ENCODE measurements at places on chromosomes 4 and X. TPM values are rescaled to one million over a fixed set of nuclear protein-coding genes. Genes with fewer than 3 reads are reported as not detected.

DNA sequence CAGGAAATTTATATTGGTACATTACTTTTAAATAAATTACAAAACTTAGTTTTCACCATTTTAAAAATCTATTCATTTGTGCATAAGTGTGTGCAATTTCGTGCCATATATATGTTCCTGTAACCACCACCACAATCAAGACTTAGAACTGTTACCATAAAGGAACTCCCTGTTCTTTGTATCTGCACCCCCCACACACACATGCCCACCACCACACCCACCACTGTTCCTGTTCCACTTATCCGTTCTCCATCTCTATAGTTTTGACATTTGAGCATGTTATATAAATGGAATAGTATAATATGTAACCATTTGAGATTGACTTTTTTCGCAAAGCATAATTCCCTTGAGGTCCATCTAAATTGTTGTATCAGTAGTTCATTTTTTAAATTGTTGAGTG lies 73.7 kb downstream of the TAF1 start:
- peaks cover 5% of the 10 kb centered on the region for H3K27me3 ChIP-seq
- no peak for DNase-seq
- H3K36me3 ChIP-seq, result no peaks in the 10 kb centered on the region
- H3K27ac ChIP-seq, result no peak overlapping the region

GRCh38 chrX:155001873-155002272 lies 20.6 kb downstream of the F8 start:
- no peak overlapping the region for H3K27ac ChIP-seq
- no peaks in the 10 kb centered on the region for H3K27me3 ChIP-seq
- H3K4me1 ChIP-seq, result no peaks in the 10 kb centered on the region
- H3K4me3 ChIP-seq, result no peak overlapping the region
- no peak for DNase-seq

- no peak for DNase-seq
- no peaks in the 10 kb centered on the region for H3K36me3 ChIP-seq
- H3K4me1 ChIP-seq, result no peaks in the 10 kb centered on the region
- peaks cover 8% of the 10 kb centered on the region for H3K27me3 ChIP-seq
- H3K4me3 ChIP-seq, result no peak overlapping the region
Observed at GRCh38 chrX:15418041-15418706, 34.0 kb upstream of the VEGFD start.

DNA sequence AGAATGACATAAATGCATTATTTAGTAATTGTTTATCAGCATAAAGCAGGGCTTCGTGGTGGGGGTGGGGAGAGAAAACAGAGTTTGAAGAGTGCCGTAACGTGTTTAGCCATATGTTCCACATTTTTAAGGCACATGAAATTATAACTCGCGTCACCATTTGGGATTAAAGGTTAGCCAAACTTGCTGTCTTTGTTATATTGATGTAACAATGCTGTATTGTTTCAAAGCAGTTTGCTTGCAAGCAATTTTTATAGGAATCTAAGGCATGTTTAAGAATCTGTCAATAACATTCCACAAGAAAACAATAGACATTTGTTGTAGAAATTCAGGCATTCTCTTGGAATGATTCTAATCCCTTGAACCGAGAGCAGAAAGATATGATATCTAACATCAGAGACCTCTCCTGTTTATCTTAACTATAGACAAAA lies 78.3 kb downstream of the CLDN22 start:
- no peak overlapping the region for H3K27ac ChIP-seq
- H3K4me1 ChIP-seq, result no peaks in the 10 kb centered on the region
- H3K4me3 ChIP-seq, result no peak overlapping the region

GRCh38 chr4:1192493-1193205 lies 20.3 kb upstream of the SPON2 start:
- peak overlapping the region; percentile 1 for H3K4me3 ChIP-seq
- peaks cover 17% of the 10 kb centered on the region for H3K4me1 ChIP-seq
- H3K36me3 ChIP-seq, result no peaks in the 10 kb centered on the region
- H3K27ac ChIP-seq, result peak overlapping the region; percentile 92
- H3K27me3 ChIP-seq, result no peaks in the 10 kb centered on the region

GRCh38 chr4:52038103-52038912 lies at the start of gene SGCB:
SGCB (minus strand) TSS chr4:52038299; CDS start chr4:52038259, 40 bp downstream.
- peak within 1 kb of the TSS; percentile 79 for H3K4me3 ChIP-seq
- H3K27me3 ChIP-seq, result no peaks in the 10 kb centered on the region
- peak; percentile 21 for DNase-seq
- H3K4me1 ChIP-seq, result no peaks in the 10 kb centered on the region

- H3K4me1 ChIP-seq, result no peaks in the 10 kb centered on the region
- H3K27me3 ChIP-seq, result no peaks in the 10 kb centered on the region
- no peak for DNase-seq
- no peak overlapping the region for H3K4me3 ChIP-seq
Observed at GRCh38 chr4:165470009-165470408, 91.2 kb downstream of the CPE start.

DNA sequence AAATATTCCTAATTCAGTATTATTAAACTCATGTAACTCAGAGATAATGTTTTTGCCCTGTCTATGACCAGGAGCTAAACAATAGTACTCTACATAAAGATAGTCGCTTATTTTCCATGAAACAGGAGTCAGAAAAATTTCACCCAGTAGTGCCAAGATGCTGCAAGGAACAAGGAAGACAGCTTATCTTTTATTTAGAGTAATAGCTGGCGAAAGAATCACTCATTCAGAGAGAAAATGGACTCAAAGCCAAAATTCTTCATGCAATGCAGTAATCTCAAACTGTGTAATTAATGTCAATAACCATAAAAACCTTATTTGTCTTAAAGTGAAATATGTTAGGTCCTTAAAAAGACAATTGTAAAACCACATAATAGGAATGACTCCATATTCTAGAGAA lies 477.8 kb downstream of the ANKRD50 start:
- no peak overlapping the region for H3K27ac ChIP-seq
- no peak for DNase-seq
- H3K4me1 ChIP-seq, result no peaks in the 10 kb centered on the region
- no peak overlapping the region for H3K4me3 ChIP-seq

DNA sequence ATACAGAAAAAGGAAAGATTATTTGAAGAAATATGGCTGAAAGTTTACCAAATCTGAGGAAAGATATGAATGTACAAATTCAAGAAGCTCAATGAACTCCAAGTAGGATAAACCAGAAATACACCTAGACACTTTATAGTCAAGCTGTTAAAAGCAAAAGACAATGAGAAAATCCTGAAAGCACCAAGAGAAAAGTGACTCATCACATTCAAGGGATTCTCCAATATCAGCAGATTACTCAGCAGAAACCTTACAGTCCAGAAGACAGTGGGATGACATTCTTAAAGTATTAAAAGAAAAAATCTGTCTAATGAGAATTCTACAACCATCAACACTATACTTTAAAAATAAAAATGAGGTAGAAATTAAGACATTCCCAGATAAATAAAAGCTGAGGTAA lies 223.8 kb upstream of the ZCCHC13 start:
- H3K4me1 ChIP-seq, result no peaks in the 10 kb centered on the region
- H3K27me3 ChIP-seq, result no peaks in the 10 kb centered on the region
- no peaks in the 10 kb centered on the region for H3K36me3 ChIP-seq
- no peak for DNase-seq

DNA sequence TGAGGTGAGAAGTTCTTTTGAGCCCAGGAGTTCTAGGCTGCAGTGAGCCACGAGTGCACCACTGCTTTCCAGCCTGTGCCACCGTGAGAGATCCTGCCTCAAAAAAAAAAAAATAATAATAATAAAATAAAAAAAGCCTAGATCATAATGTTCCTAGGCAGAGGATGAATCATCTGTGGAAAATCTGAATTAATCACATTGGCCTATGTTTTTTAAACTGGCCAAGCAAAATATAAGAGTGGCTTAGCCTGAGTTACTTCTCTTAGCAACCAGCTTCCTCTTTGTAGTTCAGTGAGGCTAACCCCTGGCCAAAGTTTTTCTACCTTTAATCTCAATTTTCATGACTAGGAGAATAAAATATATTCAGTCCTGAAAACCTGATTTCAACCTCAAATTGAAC lies 614.6 kb downstream of the PPP4R3C start:
- H3K36me3 ChIP-seq, result no peaks in the 10 kb centered on the region
- no peaks in the 10 kb centered on the region for H3K4me1 ChIP-seq
- no peak overlapping the region for H3K27ac ChIP-seq
- H3K27me3 ChIP-seq, result no peaks in the 10 kb centered on the region
- DNase-seq, result no peak

DNA sequence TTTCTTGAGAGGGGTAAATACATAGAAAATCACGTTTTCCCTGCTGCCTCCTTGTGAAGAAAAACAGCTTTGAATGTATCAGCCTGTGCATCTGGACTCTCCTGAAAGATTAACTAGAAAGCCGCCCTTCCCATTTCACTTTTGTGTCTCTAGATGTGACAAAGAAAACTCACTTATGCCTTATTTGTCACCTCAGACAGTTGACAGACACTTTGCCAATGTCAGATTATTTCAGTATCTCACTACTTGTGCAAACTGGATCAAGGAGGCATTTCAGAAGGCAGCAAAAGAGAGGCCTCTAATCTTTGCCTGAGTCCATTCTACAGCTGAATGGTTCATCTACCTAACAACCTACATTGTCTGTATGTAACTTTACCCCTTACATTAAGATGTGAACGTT lies 754.9 kb downstream of the RPA4 start:
- H3K27me3 ChIP-seq, result peaks cover 21% of the 10 kb centered on the region
- no peak overlapping the region for H3K27ac ChIP-seq
- H3K4me3 ChIP-seq, result no peak overlapping the region
- no peaks in the 10 kb centered on the region for H3K4me1 ChIP-seq
- H3K36me3 ChIP-seq, result no peaks in the 10 kb centered on the region

GRCh38 chrX:155995321-155995875 lies 2.1 kb upstream of the IL9R start:
- H3K4me1 ChIP-seq, result no peaks in the 10 kb centered on the region
- H3K27ac ChIP-seq, result no peak overlapping the region
- H3K4me3 ChIP-seq, result no peak overlapping the region
- DNase-seq, result no peak
- peaks cover 15% of the 10 kb centered on the region for H3K27me3 ChIP-seq

- H3K27me3 ChIP-seq, result no peaks in the 10 kb centered on the region
- H3K27ac ChIP-seq, result no peak overlapping the region
- no peaks in the 10 kb centered on the region for H3K4me1 ChIP-seq
Observed at GRCh38 chr4:139642364-139642763, 23.3 kb upstream of the MGST2 start.

DNA sequence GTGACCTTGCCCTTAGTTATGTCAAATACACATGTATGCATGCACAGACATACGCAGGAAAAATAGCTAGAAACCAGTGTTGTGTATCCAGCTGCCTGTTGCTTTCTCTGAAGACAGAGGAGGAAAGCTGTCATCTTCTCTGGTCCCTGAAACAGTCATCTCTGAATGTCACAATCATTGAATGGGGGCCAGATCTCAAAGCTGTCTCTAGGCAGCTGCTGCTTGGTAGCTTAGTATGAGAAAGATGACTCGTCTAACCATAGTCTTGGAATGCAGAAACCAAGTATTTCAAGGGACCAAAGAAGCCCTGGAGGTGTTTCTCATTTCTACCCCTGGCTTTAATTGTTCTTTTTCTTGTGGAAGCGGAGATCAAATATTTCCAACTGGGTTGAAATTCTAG lies 4.0 kb downstream of the GRIA3 start:
- no peaks in the 10 kb centered on the region for H3K36me3 ChIP-seq
- no peak overlapping the region for H3K4me3 ChIP-seq
- DNase-seq, result no peak
- H3K27me3 ChIP-seq, result no peaks in the 10 kb centered on the region
- no peak overlapping the region for H3K27ac ChIP-seq

- no peak overlapping the region for H3K4me3 ChIP-seq
- DNase-seq, result no peak
- no peaks in the 10 kb centered on the region for H3K4me1 ChIP-seq
- no peaks in the 10 kb centered on the region for H3K27me3 ChIP-seq
- no peaks in the 10 kb centered on the region for H3K36me3 ChIP-seq
Observed at GRCh38 chr4:38957893-38958292, 74.3 kb downstream of the TMEM156 start.

DNA sequence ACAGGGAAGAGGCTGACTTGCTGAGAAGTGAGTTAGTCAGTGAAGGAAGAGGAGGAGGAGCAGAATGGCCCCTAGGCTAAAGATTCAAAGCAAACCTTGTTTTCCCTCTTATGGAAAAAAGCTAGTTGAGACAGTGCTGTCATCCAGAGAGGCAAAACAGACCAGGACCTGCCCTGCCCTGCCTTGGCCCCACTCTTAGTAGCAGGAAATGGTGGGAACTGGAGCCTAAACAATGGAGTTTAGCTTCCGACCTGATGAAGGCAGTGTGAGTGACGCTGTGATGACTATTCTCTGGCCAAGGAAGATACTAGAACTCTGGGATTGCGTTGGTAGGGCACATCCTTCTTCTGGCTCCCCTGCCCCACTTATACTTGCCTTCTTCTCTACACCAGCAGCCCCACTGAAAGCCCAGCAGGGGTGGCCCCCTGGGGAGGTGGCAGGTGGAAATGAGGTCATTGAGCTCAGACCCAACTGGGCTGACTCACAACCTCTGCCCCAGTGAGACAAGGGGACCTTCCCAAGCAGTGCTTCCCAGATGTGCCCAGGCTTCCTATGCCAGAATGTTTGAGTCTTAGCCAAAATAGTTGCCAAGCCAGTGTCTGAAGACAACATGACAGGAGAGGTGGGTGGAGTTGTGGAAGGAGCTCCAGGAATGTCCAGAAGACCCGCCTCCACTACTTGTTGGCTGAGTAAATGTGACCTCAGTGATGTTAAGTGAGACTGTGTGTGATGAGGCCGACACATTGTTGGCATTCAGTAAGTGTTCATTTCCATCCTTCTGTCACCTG lies 38.8 kb downstream of the MSN start:
- H3K4me1 ChIP-seq, result no peaks in the 10 kb centered on the region
- H3K4me3 ChIP-seq, result no peak overlapping the region
- DNase-seq, result peak; percentile 64

DNA sequence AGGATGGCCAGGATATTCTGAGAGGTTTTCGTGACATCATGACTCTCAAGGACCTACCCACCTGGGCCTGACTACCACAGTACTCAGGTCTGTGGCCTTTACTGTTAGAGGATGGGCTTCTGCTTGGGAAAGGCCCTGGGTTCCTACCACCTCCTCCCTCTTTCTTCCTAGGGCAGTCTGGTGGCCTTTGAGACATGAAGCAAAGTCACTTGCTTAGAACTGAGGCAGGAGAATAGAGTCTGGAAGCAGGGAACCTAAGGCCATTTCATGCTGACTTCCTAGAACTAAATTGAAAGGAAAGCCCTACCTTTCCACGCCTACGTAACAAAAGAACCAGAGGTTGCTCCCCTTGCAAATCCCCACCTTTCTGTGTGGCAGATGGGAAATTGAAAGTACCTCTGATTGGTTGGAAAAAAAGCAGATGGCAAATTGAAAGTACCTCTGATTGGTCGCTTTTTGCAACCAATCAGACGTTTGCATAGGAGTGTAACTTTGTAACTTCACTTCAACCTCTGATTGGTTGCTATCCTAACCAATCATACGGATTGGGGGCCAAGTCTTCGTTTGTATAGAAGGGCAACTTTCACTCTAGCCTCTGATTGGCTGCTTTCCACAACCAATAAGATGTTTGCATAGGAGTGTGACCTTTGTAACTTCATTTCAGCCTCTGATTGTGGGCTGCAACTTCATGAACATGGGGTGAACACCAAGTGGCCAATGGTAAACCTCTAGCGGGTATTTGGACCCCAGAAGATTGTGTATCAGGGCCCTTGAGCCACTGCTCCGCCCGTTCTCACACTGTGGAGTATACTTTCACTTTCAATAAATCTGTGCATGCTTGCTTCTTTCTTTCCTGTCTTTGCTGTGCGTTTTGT lies 9.9 kb upstream of the AKAP14 start:
- no peaks in the 10 kb centered on the region for H3K36me3 ChIP-seq
- no peak overlapping the region for H3K4me3 ChIP-seq
- H3K4me1 ChIP-seq, result no peaks in the 10 kb centered on the region
- H3K27me3 ChIP-seq, result no peaks in the 10 kb centered on the region
- no peak overlapping the region for H3K27ac ChIP-seq
- DNase-seq, result no peak

Gene HPGD
- 10.5 TPM for total RNA-seq

Gene TECRL
- not detected for total RNA-seq

Gene BCORL1
- 5.0 TPM for total RNA-seq

Gene ENPEP
- 9.8 TPM for total RNA-seq

Gene IL2
- total RNA-seq, result not detected

Gene MPP1
- 19.3 TPM for total RNA-seq

Gene CT47B1
- not detected for total RNA-seq

Gene CXCL9
- 2.3 TPM for total RNA-seq

All from breast epithelium (tissue), 4 donors.